ENCODE measurements at places on chromosomes 12 and 14.

DNA sequence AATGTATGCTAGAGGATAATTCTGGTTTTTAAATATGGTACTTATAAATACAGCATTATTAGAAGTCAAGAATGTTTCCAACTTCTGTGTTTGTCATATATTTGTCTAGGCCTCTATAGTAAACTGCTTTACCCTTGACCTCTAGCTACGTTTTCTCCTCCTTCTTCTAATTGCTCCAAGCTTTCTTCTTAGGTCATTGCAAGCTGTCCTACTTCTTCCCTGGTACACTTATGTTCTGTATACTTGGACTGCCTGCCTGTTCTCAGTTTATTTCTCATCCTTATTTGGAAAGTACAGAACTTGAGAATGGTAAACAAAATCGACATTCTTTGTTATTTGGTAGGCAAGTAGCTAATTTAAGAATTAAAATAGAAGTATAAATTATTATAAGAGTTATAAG, 23.9 kb upstream of the ATP2B1 start:
- no peak for DNase-seq

DNA sequence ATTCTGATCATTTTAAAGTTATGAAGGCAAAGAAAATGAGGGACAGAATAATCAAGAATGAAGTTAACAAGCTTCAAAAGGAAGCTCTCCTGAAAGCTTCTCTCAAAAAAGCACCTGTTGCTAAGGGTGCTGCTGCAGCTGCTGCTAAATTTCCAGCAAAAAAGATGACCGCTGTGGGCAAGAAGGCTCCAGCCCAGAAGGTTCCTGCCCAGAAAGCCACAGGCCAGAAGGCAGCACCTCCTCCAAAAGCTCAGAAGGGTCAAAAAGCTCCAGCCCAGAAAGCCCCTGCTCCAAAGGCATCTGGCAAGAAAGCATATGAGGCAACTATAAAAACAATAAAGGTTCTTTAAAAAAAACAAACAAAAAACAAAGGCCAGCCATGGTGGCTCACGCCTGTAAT, 52.7 kb upstream of the NR2C1 start:
- DNase-seq, result no peak

- no peak for DNase-seq
Observed at GRCh38 chr12:48512855-48513254, 12.6 kb upstream of the OR8S1 start.

- DNase-seq, result no peak
Observed at GRCh38 chr14:102185360-102185759, 45.7 kb downstream of the WDR20 start.

DNA sequence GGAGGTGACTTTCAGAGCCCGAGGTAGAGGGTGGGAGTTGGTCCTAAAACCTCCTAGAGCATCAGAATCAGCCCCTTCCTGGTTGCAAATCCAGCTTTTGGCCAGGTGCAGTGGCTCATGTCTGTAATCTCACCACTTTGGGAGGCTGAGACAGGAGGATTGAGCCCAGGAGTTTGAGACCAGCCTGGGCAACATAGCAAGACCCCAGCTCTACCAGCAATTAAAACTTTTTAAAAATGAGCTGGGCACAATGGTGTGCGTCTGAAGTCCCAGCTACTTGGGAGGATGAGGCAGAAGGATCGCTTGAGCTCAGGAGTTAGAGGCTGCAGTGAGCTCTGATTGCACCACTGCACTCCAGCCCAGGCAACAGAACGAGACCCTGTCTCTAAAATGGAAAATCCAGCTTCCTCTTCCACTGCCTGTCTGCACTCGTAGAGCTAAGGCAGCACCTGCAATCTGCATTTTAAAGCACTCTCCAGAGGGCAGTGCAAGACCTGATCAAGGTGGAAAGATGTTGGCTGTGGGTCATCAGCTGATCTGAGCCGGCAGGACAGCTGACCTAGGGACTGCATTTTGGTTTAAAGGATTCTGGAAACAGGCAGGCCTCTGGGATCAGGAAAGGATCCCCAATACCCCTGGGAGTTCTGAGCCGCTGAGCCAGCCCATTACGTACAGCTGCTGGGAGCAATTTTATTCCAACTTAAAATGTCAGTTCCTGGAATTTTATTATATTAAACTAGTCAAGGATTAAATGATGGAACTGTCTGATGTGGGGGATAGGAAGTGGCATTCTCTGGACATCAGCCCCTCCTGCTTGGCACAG, 1.8 kb upstream of the TESC start:
- DNase-seq, result no peak

- DNase-seq, result no peak
Observed at GRCh38 chr14:54864526-54864925, 38.1 kb downstream of the GCH1 start.

DNA sequence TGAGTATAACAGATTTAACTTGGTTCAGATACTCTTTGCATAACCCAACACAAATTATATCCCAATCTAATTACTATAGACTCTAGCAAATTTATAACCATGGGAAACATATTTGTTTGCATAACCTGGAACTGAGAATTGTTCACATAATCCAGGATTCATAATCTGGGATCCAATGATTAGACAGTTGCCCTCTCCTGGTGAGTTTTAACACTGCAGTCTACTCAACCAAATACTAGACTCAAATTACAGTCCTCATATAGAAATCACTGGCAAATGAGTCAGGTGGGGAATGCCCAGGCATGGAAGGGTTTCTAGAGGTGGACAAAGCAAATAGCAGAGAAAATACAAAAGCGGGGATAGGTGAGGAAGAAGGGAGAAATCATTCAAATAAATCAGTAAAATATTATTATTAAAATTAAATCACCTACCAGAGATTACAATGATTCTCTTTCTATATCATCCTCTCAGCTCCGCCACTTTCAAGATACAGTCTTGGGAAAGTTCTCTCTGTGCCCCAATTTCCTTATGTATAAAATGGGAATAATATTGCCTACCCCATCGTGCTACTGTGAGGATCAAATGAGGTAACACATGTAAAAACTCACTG, 9.4 kb downstream of the GCH1 start:
- DNase-seq, result peak; percentile 61

GRCh38 chr12:132886529-132887477, 602 bp downstream of the CHFR start:
- no peak for DNase-seq

- no peak for DNase-seq
Observed at GRCh38 chr14:99581374-99581773, 22.6 kb downstream of the CCDC85C start.

DNA sequence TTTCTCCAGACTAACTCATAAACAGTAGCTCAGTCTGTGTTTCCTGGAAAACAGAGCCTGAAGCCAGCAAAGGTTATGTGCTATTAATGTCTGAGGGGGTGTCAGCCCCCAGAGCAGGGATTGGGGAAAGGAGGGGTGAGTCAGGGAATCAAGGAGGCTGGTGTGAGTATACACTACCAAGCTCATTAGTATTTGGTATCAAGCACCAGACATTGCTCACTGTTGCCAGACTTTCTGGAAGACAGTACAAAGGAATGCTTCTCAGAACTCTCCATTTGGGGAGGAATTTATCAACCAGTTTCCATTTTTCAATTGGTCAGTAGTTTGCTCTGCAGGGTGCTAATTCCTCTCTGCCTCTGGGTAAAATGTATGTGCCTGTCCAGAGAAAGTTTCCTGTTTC, 443.4 kb downstream of the GLT1D1 start:
- no peak for DNase-seq

GRCh38 chr14:55599250-55599879, 19.4 kb downstream of the KTN1 start:
- DNase-seq, result no peak

GRCh38 chr14:23522643-23523198, 28.8 kb downstream of the ZFHX2 start:
- no peak for DNase-seq

DNA sequence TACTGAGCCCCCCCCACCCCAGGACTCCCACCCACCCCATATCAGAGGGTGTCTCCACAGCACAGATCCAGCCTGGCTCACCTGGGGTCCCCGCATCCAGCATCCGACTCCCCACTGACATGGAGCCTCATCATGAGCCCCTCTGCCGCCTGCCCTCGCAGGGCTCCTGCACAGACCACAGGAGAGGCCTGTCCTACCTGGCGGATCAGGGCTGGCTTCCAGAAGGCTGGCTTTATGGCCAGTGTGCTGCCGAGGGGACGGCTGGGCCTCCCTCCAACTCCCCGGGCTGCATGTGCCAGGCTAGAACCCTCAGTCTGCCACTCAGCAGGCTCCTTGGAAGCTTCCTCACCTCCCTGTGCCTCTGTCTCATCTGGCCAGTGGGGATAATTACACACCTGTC, 119.0 kb downstream of the RFLNA start:
- no peak for DNase-seq

- no peak for DNase-seq
Observed at GRCh38 chr12:89020689-89021088, 331.6 kb downstream of the DUSP6 start.

DNA sequence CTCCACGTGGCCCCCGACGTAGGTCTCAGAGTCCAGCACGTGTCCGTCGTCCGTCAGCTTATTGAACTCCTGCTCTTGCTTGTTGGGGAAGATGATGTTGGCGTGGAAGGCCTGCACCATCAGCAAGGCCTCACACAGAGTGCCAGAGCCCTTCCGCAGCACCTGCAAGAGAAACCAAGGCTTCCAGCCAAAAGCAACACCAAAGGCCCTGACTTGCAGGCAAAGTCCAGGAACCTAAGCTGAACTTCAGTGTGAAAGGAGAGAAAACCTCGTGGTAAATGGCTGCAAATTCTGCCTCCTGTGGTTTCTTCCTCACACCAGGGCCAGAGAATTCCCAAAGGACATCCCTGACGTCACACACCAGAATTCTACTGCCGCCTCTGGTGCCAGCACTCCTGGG, 14.5 kb downstream of the POLE start:
- DNase-seq, result no peak

DNA sequence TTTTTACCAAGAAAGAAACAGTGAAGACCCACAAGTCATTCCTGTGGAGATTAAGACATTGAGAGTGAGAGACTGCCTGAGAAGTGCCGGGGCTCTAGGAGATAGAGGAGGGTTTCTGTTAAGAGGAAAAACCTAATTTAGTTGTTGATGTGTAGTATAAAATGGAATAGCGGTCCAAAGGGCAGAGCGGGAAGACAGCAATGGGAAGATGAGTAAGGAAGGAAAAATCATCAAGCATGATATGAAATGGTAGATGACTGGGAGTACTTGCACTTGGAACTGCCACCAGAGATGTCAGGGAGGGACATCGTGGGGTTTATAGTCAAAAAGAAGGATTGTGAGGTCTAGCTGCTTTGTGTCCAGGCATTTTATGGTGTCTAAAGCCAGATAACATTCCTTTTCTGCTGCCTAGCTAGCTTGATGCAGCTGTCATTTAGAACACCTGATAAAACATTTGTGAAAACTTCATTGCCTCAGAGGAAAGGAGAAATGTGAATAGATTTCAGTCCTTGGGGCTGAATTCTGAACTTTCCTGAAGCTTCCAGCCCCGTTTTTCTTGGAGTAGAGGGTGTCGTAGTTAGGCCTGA, 20.1 kb upstream of the PSEN1 start:
- DNase-seq, result no peak

- no peak for DNase-seq
Observed at GRCh38 chr12:118020036-118020435, 3.5 kb downstream of the RFC5 start.

GRCh38 chr14:103125098-103126070, 2.1 kb downstream of the TNFAIP2 start:
- DNase-seq, result no peak

- DNase-seq, result peak; percentile 14
Observed at GRCh38 chr12:10641735-10642500, 28.5 kb upstream of the MAGOHB start.

DNA sequence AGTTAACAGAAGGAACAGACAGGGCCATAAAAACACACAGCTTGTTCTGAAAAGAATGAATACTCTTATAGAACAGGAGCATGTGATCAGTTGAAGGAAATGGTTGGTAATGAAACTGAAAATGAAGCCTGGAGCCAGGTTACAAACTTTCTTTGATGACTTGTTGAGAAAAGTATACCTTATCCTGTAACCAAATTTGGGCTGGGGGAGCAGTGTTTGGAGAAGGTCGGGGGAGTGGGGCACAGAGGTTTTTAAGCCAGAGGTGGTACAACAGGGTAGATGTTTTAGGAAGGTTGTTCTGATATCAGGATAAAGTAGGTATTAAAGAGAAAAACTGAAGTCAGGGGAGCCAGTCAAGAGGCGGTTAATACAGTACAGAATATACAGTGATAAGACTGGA, 8.2 kb downstream of the GOLT1B start:
- DNase-seq, result no peak

GRCh38 chr12:109968032-109968420, 28.1 kb downstream of the GIT2 start:
- DNase-seq, result no peak

DNA sequence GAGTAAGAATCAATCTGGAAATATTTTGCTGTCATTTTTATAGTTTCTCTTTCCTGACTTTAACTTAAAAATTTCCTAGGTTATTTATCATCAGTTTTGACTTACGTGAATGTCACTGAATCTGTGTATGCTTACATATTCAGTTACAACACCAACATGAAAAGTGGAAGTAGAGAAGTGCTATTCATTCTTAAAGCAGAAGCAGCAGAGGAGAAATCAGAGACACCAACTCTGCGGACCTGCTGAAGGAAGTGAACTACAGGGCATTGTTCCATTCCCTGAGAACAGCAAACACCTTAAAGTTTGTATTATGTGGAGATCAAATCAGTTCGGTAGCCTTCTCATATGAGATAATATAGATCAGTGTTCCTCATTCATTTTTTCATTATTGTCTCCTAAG, 34.1 kb downstream of the RAD51B start:
- DNase-seq, result no peak

- no peak for DNase-seq
Observed at GRCh38 chr12:92466391-92467305, 236.1 kb upstream of the PLEKHG7 start.

DNA sequence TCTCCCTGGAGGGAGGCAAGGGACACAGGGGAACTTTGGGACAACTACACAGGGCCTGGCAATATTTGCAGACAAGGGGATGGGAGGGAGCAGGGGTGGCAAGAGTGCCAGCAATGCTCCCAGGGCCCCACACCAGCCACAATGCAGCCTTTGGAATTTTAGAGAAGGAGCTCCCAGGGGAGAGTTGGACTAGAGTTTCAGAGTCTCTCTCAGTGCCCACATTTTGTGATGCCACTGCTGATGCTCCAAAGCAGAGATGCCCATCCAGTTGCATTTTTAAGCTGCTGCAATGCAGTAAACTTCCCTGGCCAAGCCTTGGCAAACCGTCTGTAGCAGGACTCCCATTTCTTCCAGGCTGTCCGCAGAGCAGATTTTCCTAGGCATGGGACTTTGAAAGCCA, 98.9 kb downstream of the ZFP36L1 start:
- no peak for DNase-seq

GRCh38 chr14:73269729-73270531, 32.6 kb downstream of the PAPLN start:
- DNase-seq, result no peak

GRCh38 chr12:123389560-123390351, 5.8 kb downstream of the KMT5A start:
- no peak for DNase-seq

- DNase-seq, result no peak
Observed at GRCh38 chr12:23707270-23707669, 242.2 kb downstream of the SOX5 start.

GRCh38 chr12:132638541-132639408, 20.2 kb downstream of the P2RX2 start:
- DNase-seq, result no peak

- DNase-seq, result no peak
Observed at GRCh38 chr12:30155001-30155730, 371.4 kb upstream of the TMTC1 start.

All from HFF-Myc (cell line).